ENCODE measurements at places on chromosomes 13 and 19.

- no peak for DNase-seq
Measured at GRCh38 chr13:69565334-69565733, 542.3 kb upstream of the ATXN8OS start.

DNA sequence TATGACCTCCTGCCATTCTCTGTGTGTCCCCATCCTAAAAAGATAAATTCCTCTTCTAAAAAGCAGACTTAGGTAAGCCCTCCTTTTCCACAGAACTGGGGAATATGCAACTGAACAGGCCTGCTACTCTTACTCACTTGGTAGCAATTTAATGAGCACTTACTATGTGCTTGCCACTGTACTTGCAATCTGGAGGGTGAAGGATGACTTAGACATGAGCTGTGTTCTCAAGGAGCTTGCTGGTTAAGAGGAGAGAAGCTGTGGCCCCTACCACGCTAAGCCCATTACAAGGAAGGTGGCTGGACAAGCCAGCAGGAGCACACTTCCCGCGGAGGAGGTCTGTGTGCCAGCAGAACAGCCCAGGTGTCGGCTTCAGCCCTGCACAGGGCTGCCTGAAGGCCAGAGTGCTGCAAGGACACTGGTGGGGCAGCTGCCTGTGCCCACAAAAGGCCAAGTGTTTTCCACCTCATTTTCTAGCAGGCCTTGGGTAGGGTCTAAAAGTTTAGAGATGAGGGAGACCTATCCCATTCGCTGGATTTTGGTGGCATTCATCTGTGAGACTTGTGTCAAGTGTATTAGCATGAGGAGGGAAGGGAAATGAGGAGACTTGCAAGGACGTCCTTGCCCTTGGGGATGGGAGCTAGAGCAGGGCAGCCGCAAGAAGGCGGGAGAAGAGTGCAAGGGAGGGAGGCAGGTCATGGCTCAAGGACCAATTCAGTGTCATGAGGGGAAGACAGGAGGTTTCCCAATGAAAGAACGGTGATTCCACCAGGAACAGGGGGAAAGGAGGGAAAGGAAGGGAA, 52.0 kb downstream of the COL4A1 start:
- DNase-seq: no peak

GRCh38 chr19:5661483-5661882, 18.8 kb downstream of the MICOS13 start:
- no peak for DNase-seq

DNA sequence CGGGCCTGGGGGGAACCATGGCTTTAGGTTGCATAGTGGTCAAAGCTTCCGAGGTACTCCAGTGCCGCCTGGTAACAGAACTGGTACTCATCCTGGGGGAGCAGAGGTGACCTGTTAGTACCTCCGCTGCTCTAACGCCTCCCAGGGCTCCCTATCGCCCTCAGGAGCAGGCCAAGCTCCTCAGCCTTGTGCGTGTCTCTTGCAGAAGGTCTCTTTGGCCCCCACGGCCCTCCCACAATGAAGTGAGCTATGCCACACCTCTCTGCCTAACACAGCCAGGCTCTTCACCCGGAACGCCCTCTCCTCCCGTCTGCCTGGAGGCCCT, 133.9 kb downstream of the PTPRS start:
- no peak for DNase-seq

- no peak for DNase-seq
Measured at GRCh38 chr19:13492128-13492527, 14.2 kb downstream of the CACNA1A start.

DNA sequence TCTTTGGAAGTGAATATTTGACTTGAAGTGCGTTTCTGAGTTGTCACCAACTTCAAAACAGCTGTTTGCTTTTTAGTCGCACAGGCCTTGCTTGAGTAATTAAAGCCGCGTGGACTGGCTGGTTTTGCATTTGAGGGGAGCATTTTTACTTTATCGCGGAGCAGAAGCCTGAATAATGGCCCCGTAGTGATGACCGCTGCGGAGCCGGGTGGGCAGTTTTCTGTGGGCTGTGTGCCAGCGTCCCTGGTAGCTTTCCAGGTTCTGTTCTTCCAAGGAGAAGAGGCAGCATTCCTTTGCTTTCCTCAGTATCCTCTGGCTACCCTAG, 1.1 kb downstream of the NAA16 start:
- peak; percentile 46 for DNase-seq

GRCh38 chr19:3603121-3603811, 3.4 kb downstream of the TBXA2R start:
- DNase-seq: no peak

- peak; percentile 10 for DNase-seq
Measured at GRCh38 chr13:87259479-87260083, 411.6 kb upstream of the SLITRK5 start.

DNA sequence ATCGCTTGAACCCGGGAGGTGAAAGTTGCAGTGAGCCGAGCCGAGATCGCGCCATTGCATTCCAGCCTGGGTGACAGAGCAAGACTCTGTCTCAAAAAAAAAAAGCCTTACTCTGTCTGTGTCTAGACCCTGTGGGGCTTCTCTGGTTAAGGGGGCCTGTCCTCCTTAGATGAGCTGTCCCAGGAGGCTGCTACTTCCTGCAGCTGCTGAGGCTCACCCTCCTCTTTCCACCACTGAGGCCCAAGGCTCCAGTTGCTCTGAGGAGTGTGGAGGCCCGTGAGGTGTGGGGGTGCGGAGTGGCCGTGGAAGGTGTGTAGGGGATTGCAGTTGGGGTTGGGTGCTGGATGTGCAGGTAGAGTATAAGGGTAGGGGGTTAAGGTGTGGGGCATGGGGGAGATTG, 22.1 kb upstream of the RASA3 start:
- no peak for DNase-seq

GRCh38 chr13:33105387-33106005, 89.3 kb downstream of the KL start:
- DNase-seq: no peak

DNA sequence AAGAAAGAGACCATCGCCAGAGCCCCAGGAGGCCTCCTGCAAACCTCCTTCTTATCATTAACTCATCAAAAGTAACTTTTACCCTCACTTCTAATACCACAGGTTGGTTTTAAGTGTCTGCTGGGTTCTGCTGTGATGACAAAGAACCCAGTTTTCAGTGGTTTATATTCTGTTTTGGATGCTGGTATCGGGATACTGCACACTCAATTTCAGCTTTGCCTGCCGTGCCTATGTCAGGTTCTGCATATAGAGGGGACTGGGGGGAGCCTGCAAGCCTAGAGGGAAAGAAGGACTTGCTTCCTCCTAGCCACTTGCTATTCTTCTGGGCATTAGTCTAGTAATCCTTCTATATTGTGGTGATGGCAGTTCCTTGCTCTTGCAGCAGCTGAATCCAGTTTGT, 242.4 kb downstream of the KCNRG start:
- no peak for DNase-seq

GRCh38 chr19:49881672-49882394, 4.3 kb downstream of the TBC1D17 start:
- DNase-seq: peak; percentile 11

DNA sequence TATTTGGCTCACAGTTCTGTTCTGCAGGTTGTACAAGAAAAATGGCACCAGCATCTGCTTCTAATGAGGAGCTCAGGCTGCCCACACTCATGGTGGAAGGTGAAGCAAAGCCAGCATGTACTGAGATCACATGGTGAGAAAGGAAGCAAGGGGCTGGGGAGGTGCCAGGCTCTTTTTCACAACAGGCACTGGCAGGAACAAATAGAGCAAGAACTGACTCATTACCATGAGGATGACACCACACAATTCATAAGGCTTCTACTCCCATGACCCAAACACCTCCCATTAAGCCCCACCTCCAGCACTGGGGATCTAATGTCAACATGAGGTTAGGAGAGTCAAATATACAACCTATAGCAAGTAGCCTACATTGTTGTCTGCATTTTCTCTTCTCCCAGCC, 522.6 kb downstream of the RFC3 start:
- no peak for DNase-seq

GRCh38 chr13:103931885-103932284, 865.7 kb upstream of the SLC10A2 start:
- no peak for DNase-seq

- peak; percentile 77 for DNase-seq
Measured at GRCh38 chr19:18939922-18940768, 872 bp downstream of the HOMER3 start.

DNA sequence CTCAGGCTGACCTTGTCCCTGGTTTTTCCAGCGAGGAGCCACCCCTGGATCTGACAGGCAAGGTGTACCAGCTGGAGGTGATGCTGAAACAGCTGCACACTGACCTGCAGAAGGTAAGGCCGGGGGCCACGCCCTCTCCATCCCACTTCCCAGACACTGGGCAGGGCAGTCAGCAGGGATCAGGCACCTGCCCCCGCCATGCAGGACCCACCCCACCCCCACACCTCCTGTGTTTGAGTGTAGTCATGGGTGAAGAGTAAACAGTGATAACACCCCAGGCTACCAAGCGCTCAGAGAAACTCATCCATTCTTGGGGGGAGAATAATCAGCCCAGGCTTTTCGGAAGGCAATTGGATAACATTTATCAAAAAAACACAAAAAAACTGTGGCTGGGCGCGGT, 19.9 kb downstream of the DPF1 start:
- peak; percentile 65 for DNase-seq

DNA sequence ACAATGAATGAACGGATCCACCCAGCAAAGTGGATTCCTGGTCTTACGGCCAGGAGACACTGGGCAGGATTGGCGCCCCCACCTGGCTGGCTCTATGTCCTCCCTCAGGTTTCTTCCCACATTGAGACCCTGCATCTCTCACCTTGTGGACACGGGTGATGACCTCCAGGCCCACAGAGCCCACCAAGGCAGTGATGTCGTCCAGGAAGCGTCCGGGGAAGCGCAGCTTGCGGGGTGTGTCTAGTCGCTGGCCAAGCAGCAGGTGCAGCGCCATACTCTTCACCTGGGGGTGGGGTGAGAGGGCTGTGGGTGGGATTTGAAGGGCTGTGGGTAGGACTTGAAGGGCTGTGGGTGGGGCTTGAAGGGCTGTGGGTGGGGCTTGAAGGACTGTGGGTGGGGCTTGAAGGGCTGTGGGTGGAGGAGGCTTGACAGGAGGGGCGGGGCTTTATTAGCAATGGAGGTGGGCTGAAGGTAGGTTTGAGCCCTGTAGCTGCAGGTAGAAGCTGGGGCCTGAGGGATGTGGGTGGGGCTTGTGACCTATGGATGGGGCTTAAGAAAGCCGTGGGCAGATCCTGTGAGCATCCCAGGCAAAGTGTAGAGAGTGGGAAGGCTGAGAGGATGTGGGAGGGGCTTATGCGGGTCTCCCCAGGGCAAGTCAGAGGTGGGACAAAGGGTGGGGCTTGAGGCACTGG, 12.1 kb upstream of the ANGPTL8 start:
- DNase-seq: no peak

Data from stomach (tissue), 19 donors.